Natural killer cell (primary cell): ENCODE measurements at places on chromosomes 6 and 20. TPM values are rescaled to one million over a fixed set of nuclear protein-coding genes. Genes with fewer than 3 reads are reported as not detected.

GRCh38 chr20:24956001-24956841 lies 7.2 kb downstream of the CST7 start:
- DNase-seq, result peak; percentile 20

DNA sequence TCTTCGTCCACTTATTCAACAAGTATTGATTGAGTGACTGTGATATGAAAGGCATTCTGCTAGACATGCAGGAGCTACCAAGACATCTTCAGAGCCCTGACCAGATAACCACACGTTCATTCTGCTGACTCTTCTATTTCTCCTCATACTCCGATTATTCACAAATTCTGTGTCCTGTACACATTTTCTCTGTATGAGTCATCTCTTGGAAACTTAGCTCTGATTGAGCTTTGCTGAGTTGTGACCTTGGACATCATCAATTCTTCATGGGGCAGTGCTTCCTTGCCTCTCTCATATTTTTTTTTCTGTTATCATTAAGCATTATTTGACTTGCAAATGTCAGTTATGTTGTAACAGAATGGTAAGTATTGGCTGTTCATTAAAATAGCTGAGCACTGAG lies 351.6 kb upstream of the CNR1 start:
- no peak for DNase-seq

GRCh38 chr6:101066481-101066880 lies 185.4 kb upstream of the ASCC3 start:
- DNase-seq, result no peak

DNA sequence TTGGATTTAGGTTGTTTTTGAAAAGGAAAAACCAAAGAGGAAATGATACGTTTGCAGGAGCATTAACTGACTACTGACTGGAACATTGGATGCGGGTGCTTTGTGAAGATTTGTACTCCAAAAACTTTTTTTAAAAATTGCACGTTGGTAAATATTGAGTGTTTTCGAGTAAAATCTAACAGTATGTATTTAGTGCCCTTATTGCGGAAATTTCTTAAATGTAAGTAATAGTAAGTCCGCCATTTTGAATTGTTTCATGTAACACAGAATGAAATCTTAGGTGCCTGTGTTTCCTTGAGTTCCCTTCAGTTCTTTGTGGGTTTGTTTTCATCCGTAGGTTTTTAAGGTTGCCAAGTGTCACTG lies 15.2 kb upstream of the LIN28B start:
- no peak for DNase-seq

DNA sequence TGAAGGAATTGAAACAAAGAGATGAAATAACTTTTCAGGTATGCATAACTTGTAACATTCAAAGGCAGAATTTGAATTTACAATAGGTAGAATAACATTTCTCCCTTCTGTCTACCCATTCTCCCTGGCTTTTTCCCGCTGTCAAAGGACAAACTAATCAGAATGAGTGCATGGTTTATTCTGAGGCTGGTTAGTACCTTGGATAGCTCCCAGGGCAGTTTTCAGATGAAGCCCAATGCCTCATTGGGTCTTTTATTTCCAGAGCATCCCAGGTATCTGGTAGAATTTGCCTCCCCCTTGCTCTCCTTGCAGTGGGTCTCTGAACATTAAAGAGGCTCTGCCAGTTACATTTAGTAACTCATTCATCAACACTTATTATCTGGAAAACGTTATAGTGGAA lies 665.5 kb downstream of the BCKDHB start:
- no peak for DNase-seq

B4GALT5 gene
- total RNA-seq, result 15.5 TPM
